ENCODE measurements at places on chromosomes 2 and 18. TPM values are rescaled to one million over a fixed set of nuclear protein-coding genes. Genes with fewer than 3 reads are reported as not detected.

The TTN gene
- total RNA-seq, result under 0.01 TPM

The LBX2 gene
- total RNA-seq, result 6.7 TPM

The SAG gene
- not detected for total RNA-seq

The GKN1 gene
- total RNA-seq, result not detected

The EDAR gene
- total RNA-seq, result 0.51 TPM

The MOCOS gene
- 8.6 TPM for total RNA-seq

The BCS1L gene
- total RNA-seq, result 36.7 TPM

The RBFA gene
- 30.0 TPM for total RNA-seq

The CDK5R2 gene
- not detected for total RNA-seq

The DNAH7 gene
- not detected for total RNA-seq

The RAB31 gene
- 33.3 TPM for total RNA-seq

The GAL3ST2 gene
- total RNA-seq, result 1.0 TPM

The CD8B gene
- not detected for total RNA-seq

The TRIM43 gene
- total RNA-seq, result not detected

The SLC19A3 gene
- total RNA-seq, result 0.16 TPM

The E2F6 gene
- 6.5 TPM for total RNA-seq

The ZNF24 gene
- 15.0 TPM for total RNA-seq

The ALPP gene
- total RNA-seq, result not detected

The SULT1C2 gene
- total RNA-seq, result 1.5 TPM

The SPR gene
- 22.7 TPM for total RNA-seq

The RPRD1A gene
- total RNA-seq, result 27.7 TPM

The HTR2B gene
- 2.0 TPM for total RNA-seq

The RIT2 gene
- total RNA-seq, result not detected

The KYNU gene
- total RNA-seq, result under 0.01 TPM

The ELAC1 gene
- 2.8 TPM for total RNA-seq

The ZAP70 gene
- not detected for total RNA-seq

The GCA gene
- 11.8 TPM for total RNA-seq

The CIB4 gene
- not detected for total RNA-seq

The ERFE gene
- 34.5 TPM for total RNA-seq

The FSIP2 gene
- under 0.01 TPM for total RNA-seq

The NT5DC4 gene
- total RNA-seq, result not detected

The EXOC6B gene
- total RNA-seq, result 15.8 TPM

The SERPINB10 gene
- not detected for total RNA-seq

The CREG2 gene
- 2.8 TPM for total RNA-seq

The AQP12A gene
- not detected for total RNA-seq

The PAX3 gene
- total RNA-seq, result not detected

The HOXD9 gene
- total RNA-seq, result 5.7 TPM

The ACAA2 gene
- 53.4 TPM for total RNA-seq

The VIL1 gene
- total RNA-seq, result not detected

The ITGA4 gene
- 37.3 TPM for total RNA-seq

The IL1A gene
- total RNA-seq, result not detected

The SNED1 gene
- 6.7 TPM for total RNA-seq

The TSPYL6 gene
- not detected for total RNA-seq

The INHBB gene
- total RNA-seq, result under 0.01 TPM

The PTPRN gene
- total RNA-seq, result 0.49 TPM

The CFAP221 gene
- total RNA-seq, result 1.8 TPM

The ERBB4 gene
- 5.2 TPM for total RNA-seq

The COL4A4 gene
- total RNA-seq, result 0.81 TPM

The EFEMP1 gene
- total RNA-seq, result 79.4 TPM

The SCN9A gene
- 1.8 TPM for total RNA-seq

The IL1F10 gene
- total RNA-seq, result not detected

The FAM110C gene
- 2.9 TPM for total RNA-seq

The HOXD3 gene
- 2.6 TPM for total RNA-seq

The L3MBTL4 gene
- 0.65 TPM for total RNA-seq

The CD8B2 gene
- not detected for total RNA-seq

The PRSS56 gene
- total RNA-seq, result not detected

The PLCD4 gene
- total RNA-seq, result not detected
